ENCODE measurements at places on chromosomes 11 and 22.

GRCh38 chr11:121794671-121795141 is 321.3 kb downstream of the BLID start:
- DNase-seq, result no peak

GRCh38 chr11:75272391-75272790 is 31.8 kb downstream of the TPBGL start:
- no peak for DNase-seq

- DNase-seq, result no peak
These were observed 46.3 kb upstream of the PSMA1 start for GRCh38 chr11:14566331-14567063.

DNA sequence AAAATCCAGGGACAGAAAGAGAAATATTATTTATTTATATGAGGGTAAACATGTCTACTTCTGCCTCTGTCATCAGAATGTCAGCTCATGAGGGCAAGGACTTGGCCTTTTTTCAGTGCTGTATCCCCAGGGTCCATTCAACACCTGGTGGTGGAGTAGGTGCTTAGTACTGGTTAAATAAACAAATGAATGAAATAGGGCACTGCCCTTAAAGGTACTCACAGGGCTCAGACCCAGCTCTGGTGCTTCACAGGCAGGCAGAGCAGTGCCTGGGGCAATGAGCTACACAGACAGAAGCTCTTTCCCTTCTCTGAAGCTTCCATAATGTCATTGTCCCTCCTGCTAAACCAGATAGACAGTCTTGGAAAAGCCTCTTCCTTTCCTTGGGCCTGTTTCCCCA is 30.9 kb downstream of the P4HA3 start:
- no peak for DNase-seq

GRCh38 chr11:77195071-77195755 is 67.2 kb downstream of the MYO7A start:
- no peak for DNase-seq

- DNase-seq, result no peak
These were observed 15.9 kb downstream of the CRELD2 start for GRCh38 chr22:49934160-49934890.

- DNase-seq, result no peak
These were observed 39.4 kb upstream of the ALX4 start for GRCh38 chr11:44349328-44349727.

GRCh38 chr11:70603114-70603755 is 204.9 kb downstream of the CTTN start:
- DNase-seq, result no peak

- no peak for DNase-seq
These were observed 11.7 kb downstream of the RASD2 start for GRCh38 chr22:35552196-35552842.

DNA sequence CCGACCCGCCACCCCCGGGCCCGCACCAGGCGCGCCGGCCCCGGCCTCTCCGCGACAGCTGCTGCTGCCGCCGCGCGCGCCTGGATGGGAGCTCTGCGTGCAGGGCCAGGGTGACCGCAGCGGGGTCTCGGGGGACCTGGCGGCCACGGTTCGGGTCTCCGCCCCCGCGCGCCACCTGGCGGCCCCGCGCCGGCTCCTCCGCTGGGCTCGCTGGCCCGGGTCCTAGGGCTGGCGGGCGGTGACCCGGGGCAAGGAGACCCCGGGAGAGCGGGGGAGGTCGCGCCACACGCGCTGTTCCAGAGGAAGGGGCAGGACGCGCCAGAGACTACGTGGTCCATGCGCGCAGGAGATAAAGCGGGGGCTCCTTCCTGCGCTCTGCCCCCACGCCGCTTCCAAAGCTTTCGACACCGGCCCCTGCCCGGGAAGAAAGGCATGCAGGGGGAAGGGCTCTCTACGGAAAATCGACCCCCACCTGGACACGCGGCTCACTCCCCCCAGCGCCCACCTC is 562 bp downstream of the SHANK2 start:
- no peak for DNase-seq

- DNase-seq, result no peak
These were observed 50.3 kb downstream of the TBC1D22A start for GRCh38 chr22:46812788-46813187.

DNA sequence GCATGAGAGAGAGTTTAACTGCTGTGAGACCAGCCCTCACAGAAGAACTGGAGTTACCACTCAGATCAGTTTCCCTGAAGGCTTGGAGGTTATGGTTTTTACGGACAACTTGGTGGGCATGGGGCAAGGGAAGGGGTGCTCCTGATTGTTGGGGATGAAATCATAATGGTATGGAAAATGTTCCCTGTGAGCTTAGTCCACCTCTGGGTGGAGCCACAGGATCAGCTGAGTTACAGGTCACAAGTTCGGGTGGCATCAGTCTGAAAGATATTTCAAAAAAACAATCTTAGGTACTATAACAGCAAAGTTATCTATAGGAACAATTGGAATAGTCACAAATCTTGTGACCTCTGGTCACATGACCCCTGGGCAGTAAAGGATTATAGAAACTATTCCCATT is 162.9 kb downstream of the DLG2 start:
- DNase-seq, result no peak

- DNase-seq, result no peak
These were observed 147.3 kb downstream of the FEZ1 start for GRCh38 chr11:125348674-125349309.

GRCh38 chr11:121587182-121587581 is 134.4 kb upstream of the SORL1-AS1 start:
- no peak for DNase-seq

- no peak for DNase-seq
These were observed 7.8 kb downstream of the MS4A12 start for GRCh38 chr11:60500276-60500910.

DNA sequence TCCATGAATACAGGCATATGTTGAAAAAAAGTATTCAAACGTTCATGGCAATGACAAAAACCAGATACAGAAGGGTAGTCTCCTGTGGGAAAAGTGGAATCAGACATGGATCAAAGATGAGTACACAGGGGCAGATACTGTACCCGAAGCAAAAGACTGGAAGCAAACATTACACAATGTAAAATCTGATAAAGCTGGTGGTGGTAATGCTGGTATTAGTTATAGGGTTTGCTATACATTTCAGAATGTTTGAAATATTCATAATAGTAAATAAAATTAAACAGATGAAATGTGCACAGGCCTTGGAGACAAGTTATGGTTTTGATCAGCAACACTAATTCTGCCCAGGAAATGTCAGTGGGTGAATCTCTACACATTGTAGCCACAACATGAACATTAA is 607.6 kb downstream of the SOX6 start:
- no peak for DNase-seq

DNA sequence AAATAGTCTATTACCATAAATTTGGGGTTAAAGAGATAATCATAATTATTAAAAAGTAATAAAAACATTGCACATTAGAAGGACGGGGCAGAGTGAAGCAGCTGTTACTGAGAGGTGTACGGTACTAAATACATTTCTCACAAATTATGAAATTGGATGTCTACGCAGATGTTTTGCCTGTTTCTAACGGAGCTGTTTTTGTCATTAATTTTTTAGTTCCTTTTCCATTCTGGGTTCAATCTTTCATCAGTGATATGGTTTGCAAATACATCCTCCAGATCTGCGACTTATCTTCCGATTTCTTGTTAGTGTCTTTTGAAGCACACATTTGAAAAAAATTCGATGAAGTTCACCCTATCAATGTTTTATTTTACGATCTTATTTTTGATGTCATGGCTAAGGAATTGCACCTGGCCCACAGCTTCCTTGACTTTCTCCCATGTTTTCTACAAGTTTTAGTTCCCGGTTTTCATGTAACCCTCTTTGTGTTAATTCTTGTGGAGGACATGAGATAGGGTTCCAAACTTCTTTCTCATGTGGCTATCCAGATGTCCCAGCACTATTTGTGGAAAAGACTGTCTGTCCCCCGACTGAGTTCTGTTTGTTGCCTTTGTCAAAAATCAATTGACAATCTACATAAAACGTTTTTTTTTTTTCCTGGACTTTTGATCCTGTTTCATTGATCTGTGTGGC is 21.3 kb upstream of the KRTAP5-6 start:
- DNase-seq, result no peak

- no peak for DNase-seq
These were observed 897.4 kb upstream of the TENM4 start for GRCh38 chr11:80338231-80338630.

DNA sequence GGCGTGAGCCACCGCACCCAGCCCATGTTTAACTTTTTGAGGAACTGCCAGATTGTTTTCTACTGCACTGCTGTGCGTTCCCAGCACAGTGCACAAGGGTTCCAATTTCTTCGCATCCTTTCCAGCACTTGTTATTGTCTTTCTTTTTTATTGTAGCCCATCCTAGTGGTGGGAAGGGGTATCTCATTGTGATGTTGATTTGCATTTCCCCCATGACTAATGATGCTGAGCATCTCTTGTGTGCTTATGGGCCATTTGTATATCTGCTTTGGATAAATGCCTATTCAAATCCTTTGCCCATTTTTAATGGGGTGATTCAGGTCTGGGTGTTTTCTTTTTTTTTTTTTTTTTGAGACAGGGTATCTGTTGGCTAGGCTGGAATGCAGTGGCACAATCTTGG is 36.6 kb upstream of the SYT7 start:
- DNase-seq, result no peak

GRCh38 chr11:63672936-63673539 is 1.9 kb upstream of the ATL3 start:
- DNase-seq, result no peak

DNA sequence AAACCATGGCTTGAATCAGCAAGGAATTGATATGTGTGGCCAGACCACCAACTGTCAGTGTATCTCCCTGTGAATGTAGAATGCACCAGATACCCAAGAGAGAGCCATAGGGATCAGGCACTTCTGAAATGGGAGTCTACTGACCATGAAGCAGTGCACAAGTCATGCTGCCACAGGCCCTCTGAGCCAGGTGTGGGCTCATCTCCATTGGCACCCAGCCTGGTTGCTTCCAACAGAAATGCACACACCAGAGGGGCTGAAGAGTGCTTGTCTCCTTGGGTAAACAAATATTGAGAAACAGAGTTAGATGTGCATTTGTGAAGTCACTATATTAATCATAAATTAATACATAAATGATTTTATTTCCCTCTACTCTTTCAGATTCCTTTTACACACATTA is 28.4 kb upstream of the PANX1 start:
- no peak for DNase-seq

GRCh38 chr22:19799322-19800190 is 39.0 kb downstream of the TBX1 start:
- no peak for DNase-seq

DNA sequence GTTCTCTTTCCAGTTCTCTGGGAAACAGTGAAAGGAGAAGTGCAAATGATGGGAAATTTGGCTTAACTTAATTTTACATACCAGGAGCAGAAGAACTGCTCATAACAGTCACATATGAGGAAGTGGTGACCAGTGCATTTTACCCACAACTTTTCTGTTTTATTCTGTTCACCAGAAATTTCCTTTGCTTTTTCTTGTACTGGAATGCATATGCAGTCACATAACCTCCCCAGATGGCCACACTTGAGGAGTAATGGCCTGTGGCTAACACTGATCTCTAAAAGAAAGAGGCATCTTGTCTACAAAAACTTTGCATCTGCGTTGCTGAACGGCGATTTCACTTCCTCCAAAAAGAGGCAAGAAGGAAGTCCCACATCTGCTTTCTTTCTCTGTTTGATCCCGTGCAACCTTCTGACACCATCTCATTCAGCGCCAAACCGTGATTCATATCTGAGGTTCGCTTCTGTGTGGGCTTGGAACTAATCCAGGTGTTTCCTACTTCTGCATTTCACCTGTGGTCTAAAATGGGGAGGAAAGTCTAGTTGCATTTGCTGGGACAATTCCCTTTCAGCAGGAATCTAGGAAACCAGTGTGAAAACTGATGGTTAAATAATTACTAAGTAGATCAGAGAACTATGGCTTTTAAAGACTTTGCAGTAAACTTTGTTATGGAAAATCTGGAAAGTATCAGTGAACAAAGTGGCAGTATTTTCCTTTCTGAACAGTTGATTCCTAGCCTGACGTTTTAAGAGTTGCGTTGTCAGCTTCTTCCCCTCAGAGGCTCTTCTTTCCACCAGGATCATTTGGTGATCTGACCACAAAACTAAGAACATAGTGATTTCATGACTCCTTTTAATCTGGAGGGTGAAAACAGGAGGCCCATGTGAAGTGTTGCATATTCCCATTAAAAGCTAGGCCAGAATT is 4.2 kb upstream of the MPEG1 start:
- DNase-seq, result no peak

DNA sequence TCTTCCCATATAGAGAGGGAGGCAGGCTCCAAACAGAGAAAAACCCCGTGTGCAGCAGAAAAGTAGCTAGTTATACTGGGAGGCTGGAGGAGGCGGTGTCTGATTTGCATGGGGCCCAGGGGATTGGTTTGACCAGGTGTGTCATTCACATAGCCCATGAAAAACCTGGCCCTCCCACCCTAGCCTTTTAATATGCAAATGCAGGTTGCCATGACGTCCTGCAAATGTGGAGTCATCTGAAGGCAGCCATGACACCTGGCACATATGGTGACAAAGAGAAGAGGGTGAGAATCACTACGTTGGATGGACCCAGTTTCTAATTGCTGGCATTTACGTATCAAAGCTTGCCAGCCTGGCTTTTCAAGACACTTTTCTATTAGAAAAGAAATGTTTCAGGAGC is 57.8 kb downstream of the FAM181B start:
- DNase-seq, result no peak

GRCh38 chr11:26286472-26287066 is 45.4 kb upstream of the ANO3 start:
- DNase-seq, result no peak

- no peak for DNase-seq
These were observed 335.3 kb upstream of the PITPNB start for GRCh38 chr22:28254396-28254795.

DNA sequence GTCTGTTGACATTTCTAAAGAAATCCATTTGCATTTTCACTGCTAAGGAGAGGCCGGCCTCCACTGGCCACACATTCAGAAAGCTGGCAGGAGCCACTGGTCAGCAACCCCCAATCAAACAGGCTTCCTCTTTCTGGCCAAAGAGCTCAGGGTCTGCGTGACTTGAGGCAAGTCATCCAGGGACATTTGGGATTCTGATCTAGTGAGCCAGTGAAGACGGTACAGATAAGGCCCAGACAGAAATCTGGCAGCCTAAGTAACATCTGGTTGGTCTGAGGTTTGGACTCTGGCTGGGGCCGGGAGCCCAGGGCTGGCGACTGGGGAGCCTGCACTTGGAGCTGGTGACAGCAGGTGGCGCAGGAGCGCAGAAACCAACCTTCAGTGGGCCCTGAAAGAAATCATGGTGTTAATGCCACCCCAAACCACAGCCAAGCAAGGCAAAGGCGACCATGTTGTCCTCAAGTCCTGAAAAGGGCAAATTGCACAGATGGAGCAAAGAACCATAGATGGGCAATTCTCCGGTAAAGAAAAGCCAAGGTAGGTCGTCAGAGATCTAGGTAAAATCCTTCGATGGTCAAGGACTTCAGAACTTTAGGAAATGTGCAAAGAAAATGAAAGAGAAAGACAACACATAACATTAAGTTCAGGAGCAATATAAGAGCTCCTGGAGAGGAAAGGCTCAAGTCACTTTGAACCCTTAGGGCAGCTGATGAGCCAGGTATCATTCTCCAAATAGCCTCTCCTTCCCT is 99.4 kb upstream of the BLID start:
- no peak for DNase-seq

- no peak for DNase-seq
These were observed 13.9 kb downstream of the NCF4 start for GRCh38 chr22:36874736-36875135.
